Amniotic epithelial cell (primary cell): ENCODE measurements at places on chromosomes 4 and X.
A peak's percentile ranks its signal among the peaks of the same experiment; 100 is the strongest.

DNA sequence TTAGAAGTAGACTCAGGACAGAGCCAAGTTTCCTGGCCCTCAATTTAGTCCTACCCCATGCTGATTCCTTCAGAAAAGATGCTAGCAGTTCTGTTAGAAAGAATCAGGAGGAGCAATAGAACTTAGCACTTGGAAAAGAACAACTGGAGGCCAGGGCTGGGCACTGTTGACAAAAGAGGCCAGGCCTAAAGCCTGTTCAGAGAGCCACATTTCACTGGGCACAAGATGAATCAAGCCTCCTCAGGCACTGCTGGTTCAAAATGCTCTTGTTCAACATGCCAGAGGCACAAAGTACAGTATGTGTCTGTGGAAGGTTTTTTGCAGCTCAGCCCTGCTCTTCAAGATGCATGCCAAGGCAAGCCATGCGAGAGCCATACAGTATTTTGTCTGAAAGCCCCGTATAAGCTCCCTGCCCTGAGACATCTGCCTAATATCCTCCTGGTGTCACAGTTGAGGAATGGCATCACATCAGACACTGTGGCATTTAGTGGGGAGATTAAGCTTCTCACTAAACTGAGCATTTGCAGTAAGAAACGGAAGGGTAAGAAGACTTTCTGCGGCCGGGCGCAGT is 53.7 kb downstream of the RASL11B start:
- DNase-seq: no peak

- no peak for DNase-seq
These were observed 10.9 kb upstream of the WFS1 start for GRCh38 chr4:6258741-6259140.

GRCh38 chrX:125895518-125895917 is 270.6 kb downstream of the DCAF12L2 start:
- DNase-seq: no peak

- no peak for DNase-seq
These were observed 472.0 kb downstream of the IQCM start for GRCh38 chr4:149343614-149344013.

DNA sequence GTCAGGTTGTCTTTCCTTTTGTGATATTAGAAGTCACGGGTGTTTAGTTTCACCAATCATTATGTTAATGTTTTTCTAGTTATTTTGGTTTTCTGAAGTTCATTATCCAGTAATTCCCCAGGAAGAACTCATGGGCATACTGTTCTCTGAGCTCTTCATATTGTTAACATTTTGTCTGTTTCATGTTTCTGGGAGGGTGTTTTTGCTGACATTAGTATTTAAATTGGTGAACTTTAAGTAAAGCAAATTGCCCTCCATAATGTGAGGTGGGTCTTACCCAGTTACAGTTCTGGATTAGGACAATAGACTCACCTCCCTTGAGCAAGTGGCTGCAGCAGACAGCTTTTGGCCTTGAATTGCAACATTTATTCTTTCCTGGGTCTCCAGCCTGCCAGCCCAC is 163.4 kb downstream of the GPAT3 start:
- DNase-seq: no peak

DNA sequence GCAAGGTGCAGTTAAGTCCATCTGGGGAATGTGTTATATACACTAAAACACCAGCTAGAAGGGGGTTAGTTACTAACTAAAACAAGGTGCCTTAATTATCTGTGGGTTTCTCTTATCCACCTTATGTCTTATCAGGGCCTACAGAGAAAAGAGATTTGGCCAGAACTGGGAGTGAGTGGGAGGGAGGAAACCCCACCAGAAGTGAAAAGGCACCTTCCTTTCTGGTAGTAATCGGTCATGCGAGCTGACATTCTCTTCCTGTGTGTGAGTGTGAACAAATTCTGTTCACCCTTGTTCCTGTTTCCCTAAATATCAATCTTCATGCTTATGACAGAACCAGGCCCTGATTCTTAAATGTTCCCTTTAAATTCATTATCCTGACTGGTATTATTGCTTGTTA is 43.5 kb downstream of the SRPX2 start:
- DNase-seq: no peak

GRCh38 chr4:47263721-47264120 is 199.8 kb downstream of the COMMD8 start:
- DNase-seq: peak; percentile 39

GRCh38 chr4:81870275-81870674 is 398.6 kb upstream of the RASGEF1B start:
- DNase-seq: no peak

DNA sequence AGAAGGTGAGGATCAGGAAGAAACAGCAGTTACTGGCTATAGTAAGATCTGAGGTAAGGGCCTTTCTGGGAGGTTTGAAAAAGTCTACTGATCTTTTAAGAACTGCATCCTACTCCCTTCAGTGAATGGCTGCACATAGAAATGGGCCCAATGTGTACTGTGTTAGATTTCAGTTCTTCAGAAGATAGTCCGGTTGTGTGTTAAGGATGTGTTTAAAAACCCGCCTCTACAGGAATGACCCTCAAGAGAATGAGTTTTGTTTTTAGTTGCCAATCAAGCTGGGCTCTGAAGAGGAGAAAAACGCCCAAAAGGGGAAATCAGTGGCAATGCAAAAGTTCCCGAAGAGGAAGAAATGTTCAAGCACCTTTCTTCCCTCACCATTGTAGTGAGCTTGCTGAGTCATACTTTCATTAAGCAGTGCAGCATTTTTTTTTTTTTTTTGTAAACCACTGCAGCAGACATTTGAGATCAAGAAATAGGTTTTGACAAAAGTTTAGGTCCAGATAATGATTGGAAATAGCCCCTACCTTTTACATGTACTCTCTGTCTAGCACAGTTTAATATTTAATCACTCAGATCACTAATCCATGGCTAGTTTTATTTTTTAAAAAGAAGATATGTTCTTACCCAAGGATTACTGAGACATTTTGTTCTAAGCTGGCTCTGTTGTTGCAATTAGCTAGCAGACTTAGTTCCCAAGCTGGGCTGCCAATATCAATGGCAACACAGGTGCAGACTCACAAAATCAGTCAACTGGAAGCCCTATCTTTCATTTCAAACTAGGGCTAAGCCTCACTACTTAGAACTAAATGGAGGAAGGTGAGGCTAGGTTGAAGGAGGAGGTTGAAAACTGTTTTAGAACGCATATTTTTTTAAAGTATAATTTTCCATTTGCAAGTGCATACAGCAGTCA is 7.0 kb upstream of the TRPC5OS start:
- no peak for DNase-seq

DNA sequence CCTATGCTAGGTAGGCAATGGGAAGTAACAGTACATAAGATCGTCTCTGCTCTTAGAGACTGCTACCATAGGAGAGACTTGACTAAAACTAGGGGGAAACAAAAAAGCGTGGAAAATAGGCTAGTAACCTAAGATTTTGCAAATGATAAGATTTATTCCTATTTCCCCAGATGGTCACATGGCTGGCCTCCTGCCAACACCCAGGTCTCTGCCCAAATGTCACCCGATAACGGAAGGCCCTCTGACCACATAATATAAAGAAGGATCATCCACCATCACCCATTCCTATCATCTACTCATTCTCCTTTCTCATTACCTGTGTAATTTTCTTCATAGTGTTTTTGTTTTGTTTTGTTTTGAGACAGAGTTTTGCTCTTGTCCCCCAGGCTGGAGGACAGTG is 4.7 kb downstream of the LAMP2 start:
- no peak for DNase-seq

DNA sequence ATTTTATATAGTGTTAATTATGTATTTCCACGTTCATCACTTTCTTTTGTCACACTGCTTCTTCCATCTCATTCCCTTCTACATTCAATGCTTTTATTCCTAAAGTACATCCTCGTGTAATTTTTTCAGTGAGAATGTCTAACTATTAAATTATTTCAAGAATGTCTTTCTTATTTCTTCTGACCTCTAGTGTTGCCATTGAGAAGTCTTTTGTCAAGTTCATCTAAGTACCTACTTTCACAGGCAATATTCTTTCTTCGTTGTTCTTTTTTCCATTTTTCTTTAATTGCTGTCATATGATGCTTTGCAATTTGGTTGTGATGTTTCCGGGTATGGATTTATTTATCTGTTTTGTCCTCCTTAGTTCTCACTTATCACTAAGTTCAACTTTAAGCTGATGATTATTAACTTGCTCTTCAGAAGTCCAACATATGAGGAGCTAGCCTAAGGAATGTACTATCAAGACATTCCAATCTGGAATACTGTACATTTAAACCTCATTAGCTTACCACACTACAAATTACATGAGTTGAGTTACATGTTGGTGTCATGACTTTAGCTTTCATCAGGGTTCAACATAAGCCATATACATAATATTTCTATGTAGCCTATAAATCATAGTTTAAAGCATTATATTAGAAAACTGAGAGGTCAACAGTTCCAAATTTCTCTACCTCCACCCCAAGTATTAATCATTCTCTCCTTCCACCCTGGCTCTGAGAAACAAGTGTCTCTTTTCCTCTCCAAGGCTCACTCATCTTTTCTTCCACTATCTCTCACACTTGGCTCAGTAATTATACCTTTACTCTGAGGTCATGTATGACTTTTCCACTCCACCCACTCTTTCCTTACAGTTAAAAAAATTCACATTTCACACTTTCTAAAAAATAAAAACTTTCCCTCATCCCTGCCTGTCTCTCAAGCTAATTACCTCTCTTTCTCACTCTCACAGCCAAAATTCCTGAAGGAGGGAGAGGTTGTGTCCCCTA is 81.5 kb downstream of the COX18 start:
- DNase-seq: peak; percentile 59

GRCh38 chrX:16711219-16711811 is 1.2 kb downstream of the CTPS2 start:
- no peak for DNase-seq
